ENCODE measurements at places on chromosomes 7 and 10.

DNA sequence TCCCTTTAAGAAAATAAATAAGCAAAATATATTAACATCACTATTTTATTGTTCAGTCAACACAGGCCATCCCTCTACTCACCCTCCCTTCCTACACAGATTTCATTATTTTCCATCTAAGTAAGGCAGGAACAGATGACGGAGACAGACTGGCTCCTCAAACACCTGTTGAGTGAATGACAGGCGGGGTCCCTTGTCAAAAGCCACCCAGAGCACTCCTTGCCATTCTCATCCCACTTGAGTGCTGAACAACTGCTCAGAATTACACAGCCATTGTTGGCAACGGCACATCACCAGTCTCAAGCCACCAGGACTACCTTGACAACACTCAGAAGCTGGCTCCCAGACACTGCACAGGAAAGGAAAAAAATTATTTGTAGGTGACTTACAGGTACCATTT lies 3.3 kb downstream of the GRB10 start:
- DNase-seq = no peak

- DNase-seq = peak; percentile 65
Observed at GRCh38 chr7:130151591-130152492, 53.4 kb downstream of the TMEM209 start.

DNA sequence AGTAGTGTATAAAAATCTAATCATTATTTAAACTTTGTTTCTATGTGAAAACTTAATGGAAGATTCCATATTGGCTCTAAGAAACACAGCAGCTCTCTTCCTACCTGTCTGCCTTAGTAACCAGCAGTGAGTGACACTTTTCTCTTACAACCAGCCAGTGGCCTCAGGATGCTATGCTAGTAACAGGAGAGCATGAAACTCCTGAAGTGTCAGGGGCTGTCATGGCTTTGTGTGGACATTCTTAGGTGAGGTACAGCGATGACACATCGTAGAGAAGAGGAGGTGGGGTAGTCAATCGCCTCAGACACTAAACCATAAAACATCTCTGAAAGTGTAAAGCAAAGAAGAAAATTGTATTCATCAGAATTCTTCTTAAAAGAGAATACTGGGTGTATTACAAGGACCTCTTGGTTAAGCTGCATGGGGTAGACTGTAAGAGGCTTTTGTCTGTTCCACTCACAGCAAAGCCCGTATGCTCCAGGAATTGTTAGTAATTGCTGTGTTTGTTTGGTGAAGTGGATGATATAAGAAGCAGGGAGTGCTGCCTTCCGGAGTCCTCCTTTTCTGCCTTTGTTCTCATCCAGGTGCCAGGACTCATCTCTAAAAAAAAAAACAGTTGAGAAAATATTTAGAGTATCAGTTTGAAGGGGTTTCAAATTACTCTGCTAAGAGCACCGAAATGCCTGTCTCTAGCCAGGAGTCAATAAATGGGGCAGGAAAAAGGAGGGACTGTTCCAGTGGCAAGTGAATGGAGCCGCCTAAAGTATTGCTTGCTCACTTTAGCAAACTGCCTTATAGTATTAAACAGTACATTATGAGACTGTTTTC lies 518.8 kb downstream of the CNTNAP2 start:
- DNase-seq = no peak

DNA sequence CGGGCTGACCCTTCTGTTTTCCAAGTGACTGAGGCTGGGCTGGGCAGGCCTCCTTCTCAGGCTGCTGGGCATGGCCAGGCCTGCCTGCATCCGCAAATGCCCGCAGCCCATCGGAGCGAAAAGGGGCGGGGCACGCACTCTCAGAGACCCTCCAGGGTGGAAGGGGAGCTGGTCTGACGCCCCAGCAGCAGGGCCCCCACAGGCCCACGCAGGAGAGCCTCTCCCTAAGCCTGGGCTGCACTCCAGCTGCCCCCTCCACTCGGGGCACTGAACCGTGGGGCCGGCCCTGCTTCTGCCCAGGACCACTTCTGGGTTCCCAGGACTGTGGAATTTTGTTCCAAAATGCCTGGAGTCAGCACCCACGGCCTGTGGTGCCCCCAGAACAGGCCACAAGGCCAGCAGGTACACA lies 9.3 kb downstream of the ADAP1 start:
- no peak for DNase-seq

DNA sequence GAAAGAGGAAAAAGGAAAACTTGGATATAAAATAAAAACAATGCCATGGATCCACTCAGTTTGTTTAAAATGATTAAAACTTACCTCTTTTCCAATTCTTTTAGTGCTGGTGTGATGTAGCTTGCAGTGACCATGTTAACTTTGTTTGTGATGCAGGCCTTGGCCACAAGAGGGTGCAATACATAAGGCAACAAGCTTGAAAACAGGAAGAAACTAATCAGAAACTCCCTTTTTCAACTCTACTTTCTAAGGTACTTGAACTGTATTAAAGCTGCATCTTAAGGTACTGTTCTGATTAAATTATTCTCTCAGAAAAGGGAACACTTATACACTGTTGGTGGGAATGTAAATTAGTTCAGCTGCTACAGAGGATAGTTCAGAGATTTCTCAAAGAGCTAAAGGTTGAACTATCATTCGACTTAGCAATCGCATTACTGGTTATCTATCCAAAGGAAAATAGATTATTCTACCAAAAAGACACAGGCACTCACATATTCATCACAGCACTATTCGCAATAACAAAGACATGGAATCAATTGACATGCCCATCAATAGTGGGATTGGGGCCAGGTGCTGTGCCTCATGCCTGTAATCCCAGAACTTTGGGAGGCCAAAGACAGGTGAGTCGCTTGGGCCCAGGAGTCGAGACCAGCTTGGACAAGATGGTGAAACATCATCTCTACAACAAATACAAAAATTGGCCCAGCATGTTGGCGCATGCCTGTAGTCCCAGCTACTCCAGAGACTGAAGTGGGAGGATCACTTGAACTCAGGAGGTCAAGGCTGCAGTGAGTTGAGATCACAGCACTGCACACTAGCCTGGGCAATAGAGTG lies 50.9 kb downstream of the AASS start:
- peak; percentile 45 for DNase-seq

Measured in CD4-positive, alpha-beta T cell treated with Interferon alpha-2 for 1 hour (primary cell).